ENCODE measurements at places on chromosomes 7 and 10.

- no peak for DNase-seq
Observed at GRCh38 chr10:3702569-3702968, 82.4 kb downstream of the KLF6 start.

DNA sequence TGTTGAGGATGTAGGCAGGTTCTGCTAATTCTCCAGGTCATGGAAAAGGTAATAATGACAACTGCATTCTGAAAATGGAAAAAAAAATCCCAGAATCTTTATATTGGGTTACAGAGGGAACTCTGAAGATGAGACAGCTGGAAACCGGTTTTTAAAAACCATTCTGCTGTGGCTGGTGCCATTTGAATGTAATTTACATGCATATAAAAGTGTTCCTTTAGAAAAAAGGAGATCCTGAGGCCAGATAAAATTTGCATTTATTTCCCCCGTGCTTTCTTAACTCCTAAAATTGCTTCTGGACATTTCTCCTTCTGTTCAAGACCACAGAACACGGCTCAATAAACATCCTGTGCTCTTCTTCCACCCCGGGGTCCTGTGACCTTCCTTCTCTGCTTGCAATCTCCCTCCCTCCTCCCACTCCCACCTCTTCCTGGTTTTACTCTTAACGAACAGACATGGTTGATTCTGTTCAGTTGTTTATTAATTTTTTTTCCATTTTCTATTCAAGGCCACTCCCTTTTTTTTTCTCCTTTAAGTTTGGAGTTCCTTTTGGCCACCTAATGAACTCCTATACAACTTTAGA, 41.6 kb downstream of the SH2D4B start:
- DNase-seq = no peak

- DNase-seq = no peak
Observed at GRCh38 chr7:48505051-48505450, 333.8 kb downstream of the ABCA13 start.

DNA sequence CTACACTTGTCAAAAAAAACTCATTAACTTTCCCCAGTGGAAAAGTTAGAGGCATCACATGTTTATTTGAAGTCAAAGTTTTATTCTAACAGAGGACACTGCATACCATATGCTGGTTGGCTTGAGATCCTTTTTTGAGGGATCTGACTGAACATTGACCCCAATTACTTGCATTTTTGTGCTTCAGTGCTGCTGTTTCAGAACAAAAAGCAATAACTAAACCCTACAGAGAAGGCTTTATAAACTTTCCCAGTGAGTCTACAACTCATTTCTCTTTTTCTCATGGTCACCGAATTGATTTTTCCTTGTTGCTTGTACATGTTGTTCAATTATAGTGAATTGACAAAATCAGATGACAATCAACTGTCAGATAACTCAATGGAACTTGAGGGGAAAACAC, 69.3 kb upstream of the PHYHIPL start:
- DNase-seq = no peak

- no peak for DNase-seq
Observed at GRCh38 chr7:23358152-23358674, 59.1 kb downstream of the MALSU1 start.

Data from ecto neural progenitor cell (in vitro differentiated cells).